ENCODE measurements at places on chromosomes 2 and 18.

GRCh38 chr18:34626404-34627136, 83.5 kb upstream of the DTNA start:
- DNase-seq: no peak

- no peak for DNase-seq
Observed at GRCh38 chr2:96304606-96305005, 740 bp downstream of the SNRNP200 start.

GRCh38 chr2:73343992-73344391, 41.6 kb upstream of the ALMS1 start:
- DNase-seq: no peak

- no peak for DNase-seq
Observed at GRCh38 chr2:12167525-12168317, 421.3 kb downstream of the LPIN1 start.

GRCh38 chr18:60809937-60810336, 437.4 kb upstream of the MC4R start:
- DNase-seq: no peak

DNA sequence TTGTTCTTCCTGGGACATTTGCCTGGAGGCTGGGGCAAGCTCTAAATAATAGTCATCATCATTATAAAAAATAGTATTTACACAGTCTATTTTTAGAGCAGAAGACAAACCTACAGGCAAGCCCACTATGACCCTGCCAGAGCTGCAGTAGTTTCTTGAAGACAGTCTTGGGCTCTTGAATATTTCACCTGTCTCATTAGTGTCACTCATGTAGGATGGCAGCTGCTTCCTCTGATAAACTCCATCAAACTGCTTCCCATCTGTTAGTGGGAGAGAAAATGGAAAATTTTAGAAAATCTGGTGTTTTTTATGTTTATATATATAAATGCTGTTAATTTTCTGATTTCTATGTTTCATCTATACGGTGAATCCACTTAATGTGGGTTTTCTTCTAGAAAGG, 8.5 kb upstream of the CYRIA start:
- DNase-seq: no peak

- DNase-seq: no peak
Observed at GRCh38 chr2:212426637-212427412, 111.8 kb downstream of the ERBB4 start.

DNA sequence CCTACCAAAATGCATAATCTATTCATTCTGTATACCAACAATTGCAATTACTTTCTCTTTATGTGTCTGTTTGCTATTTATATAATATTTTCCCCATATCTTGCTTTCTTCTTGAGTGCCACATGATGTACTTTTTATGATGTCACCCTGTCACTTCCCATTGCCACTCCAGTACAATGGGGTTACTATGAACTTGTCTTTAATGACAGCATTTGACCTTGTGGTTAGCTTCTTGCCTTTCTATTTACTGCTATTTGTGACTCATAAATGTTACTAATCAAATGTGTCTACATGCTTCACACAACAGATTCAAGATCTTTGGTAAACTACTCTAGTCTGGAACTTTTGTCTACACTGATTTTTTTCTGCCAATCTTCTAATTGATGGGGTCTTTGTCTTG, 486.3 kb downstream of the NR4A2 start:
- no peak for DNase-seq

- no peak for DNase-seq
Observed at GRCh38 chr2:229591611-229592010, 122.7 kb downstream of the DNER start.

- no peak for DNase-seq
Observed at GRCh38 chr2:39914949-39915348, 135.9 kb upstream of the THUMPD2 start.

DNA sequence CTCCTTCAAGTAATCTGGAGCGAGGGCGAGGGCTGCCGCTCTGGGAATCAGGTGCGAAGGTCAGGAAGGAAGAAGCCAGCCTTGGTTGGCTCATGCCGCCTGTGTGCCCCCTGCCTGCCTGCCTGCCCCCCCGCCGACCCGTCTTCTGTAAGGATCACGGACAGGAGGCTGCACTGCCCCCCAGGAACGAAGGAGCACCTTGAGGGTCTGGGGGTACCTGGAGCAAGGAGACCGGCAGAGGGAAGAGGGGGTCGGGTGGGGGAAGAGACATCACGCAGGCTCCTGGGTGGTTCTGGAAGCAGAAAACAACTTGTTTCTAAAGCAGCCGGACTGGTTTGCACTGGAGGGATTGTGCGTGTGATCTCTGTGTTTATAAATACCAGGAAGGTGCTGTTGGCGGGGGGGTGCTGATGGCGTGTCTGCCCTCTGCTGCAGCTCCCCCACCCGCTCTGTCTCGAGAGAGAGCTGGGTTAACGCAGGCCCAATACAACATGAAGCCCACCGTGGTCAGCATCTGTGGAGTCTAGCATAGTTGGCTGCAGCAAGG, 1.7 kb downstream of the FOSL2 start:
- no peak for DNase-seq

GRCh38 chr18:67273288-67273687, 243.2 kb downstream of the DSEL start:
- no peak for DNase-seq

DNA sequence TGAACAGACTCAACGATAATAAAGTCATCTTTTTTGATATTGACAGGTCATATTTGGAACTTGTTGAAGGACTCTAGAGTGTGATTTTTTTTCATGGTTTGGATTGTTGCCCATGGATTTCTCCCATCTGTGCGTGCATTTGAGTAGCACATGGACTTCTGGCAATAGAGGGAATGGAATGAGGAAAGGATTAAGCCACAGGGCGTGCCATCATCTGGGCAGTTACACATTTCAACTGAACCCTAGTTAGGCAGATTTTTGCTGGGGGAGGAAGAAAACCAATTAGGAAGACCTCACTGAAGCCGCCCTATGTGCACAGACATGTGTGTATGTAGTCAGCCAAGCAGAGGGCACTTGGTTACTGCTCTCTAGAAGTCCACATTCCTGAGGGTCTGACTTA, 72.6 kb downstream of the TPGS2 start:
- no peak for DNase-seq

- peak; percentile 41 for DNase-seq
Observed at GRCh38 chr18:48813833-48814489, 136.8 kb downstream of the SMAD7 start.

- no peak for DNase-seq
Observed at GRCh38 chr18:8781671-8782070, 76.3 kb downstream of the MTCL1 start.

GRCh38 chr18:48202350-48203260, 206.6 kb downstream of the ZBTB7C start:
- DNase-seq: no peak

- no peak for DNase-seq
Observed at GRCh38 chr2:118134650-118135049, 46.4 kb downstream of the INSIG2 start.

GRCh38 chr2:217383620-217384019, 523.8 kb upstream of the TNP1 start:
- no peak for DNase-seq

GRCh38 chr2:105858868-105859693, 114.4 kb downstream of the NCK2 start:
- no peak for DNase-seq

GRCh38 chr2:235044501-235045271, 92.9 kb downstream of the SH3BP4 start:
- no peak for DNase-seq

GRCh38 chr2:241803387-241804325, 5.3 kb upstream of the NEU4 start:
- DNase-seq: no peak

GRCh38 chr18:78699499-78699898, 280.1 kb upstream of the SALL3 start:
- DNase-seq: no peak

DNA sequence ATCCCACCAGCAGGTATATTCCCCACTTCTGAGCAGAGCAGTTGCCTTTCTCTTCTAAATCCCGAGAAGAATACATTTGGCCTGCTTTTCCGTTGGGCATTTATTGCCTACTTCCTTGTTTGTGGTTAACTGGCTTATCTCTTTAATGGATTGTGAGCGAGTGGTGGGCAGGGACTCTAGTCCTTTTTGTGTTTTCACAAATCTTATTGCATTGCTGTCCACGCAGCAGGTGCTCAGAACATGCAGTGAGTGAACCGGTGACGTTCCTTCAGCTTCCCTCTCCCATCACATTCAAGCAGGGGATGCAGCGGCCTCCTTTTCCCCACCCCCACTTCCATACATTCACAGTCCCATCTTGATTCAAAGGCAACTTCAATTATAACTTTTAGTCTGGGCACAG, 28.9 kb upstream of the GAREM2 start:
- DNase-seq: no peak

DNA sequence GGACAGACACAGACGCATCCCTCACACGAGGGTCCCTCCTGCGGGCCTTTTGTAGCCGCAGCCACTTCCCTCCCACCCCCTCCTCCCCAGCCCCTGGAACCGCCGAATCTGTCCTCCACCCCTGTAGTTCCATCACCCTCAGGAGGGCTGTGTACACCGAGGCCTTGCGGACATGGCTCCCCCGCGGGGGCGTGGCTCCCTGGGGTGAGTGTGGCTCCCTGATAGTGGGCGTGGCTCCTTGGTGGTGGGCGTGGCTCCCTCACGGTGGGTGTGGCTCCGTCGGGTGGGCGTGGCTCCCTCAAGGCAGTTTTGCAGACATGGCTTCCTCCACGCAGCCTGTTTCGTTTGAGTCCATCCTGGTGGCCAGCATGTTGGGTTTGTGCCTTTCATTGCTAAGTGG, 420.7 kb upstream of the SALL3 start:
- no peak for DNase-seq

- DNase-seq: no peak
Observed at GRCh38 chr2:155442755-155443372, 744.4 kb downstream of the KCNJ3 start.

DNA sequence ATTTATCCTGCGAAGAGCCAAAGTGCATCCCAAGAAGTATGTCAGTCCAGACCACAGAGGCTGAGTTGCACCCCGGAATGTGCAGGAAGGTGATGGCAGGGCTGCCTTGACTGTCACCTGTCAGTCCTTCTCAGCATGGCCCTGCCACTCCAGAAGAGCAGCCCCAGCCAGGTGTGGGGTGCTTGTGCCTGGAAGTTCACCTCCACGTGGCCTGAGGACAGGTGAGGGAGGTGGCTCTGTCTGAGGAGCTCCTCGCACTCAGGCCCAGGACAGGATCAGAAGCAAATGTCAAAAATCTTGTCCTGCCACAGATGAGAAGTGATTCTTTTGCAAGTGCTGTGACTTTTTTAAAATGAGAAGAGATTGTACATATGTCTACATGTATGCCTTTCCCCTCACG, 31.4 kb upstream of the B3GNT7 start:
- no peak for DNase-seq

- no peak for DNase-seq
Observed at GRCh38 chr2:5926871-5927512, 234.8 kb downstream of the SOX11 start.

DNA sequence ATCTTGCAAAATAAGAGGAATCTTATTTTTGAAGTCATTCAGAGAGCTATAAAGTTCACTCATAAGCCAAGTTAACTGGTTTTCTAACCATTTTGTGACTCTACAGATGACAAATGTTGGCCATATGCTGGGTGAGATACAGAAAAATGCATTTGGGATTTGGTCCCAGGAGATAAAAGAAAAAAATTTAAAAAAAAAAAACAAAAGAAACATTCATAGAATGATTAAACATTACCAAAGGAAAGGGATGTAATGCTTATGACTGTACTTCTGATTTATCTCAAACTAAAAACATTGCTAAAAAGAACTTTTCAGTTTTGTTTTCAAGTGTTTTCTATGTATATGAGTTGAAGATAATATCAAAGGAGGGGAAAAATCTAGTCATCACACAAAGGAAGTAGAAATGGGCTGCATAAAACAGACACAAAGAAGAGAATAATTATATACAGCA, 43.1 kb downstream of the PELI1 start:
- no peak for DNase-seq

GRCh38 chr2:142993771-142994170, 116.3 kb downstream of the KYNU start:
- DNase-seq: no peak

GRCh38 chr18:42658171-42658570, 457.3 kb downstream of the RIT2 start:
- no peak for DNase-seq

- DNase-seq: no peak
Observed at GRCh38 chr18:32771169-32771751, 1.6 kb downstream of the KLHL14 start.

DNA sequence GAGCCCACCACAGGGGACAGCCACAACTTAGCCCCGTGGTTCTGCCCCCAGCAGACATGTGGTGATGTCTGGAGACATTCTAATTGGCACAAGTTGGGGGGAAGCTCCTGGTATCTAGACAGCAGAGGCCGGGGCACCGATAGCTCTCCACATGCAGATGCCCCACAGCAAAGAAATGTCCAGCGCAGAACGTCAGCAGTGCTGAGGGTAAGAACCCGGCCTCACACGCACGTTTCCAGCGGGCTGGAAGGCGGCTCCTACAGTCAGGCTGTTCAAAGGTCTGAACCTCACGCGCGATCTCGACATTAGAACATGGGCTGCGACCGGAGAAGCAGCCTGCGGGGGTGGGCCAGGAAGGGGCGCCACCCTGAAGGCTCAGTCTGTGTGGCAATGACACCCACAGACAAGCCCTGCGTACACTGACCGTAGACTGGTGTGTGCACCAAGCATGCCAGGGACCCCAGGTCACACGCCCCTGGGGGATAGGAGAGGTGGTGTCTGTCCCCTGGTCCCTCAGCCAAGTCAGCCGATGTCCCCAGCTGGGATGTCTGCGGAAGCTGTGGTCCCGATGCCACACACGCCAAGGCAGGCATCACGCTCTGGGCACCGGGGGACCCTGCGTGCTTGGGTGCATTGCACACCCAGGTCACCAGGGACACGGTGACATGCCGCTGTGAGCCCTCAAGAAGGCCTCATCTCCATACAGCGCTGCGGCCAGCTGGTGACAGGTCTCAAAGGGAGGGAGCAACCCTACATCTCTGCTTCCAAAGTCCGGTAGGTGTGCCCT, 66.3 kb downstream of the PARD6G start:
- DNase-seq: no peak

DNA sequence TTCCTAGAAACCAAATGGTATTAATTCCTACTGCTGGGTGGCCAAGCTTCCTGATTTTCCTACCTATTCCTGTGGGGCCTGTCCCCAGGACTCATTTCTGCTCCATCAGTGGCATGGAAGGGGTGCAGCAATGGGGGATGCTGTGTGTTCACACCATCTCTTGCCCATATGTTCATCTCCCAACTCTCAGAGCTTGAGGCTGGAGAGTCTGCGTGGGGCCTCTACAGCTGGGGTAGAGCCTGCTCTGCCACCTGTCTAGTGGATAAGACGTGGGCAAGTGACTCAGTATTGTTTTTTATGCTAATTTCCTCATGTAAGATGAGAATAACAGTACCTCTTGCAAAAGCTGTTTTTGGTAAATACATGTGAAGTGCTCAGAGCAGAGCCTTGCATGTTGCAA, 149.8 kb downstream of the ACTR3 start:
- no peak for DNase-seq

GRCh38 chr2:161178756-161179155, 18.5 kb downstream of the TANK start:
- DNase-seq: no peak

GRCh38 chr18:53056064-53056463, 716.1 kb downstream of the DCC start:
- no peak for DNase-seq
